Stimulated activated CD4-positive, alpha-beta T cell treated with anti-CD3 and anti-CD28 coated beads, TNF-alpha, amount 100 ng/mL, for 48 hours (primary cell): ENCODE measurements at places on chromosomes 6 and 20.

GRCh38 chr6:43939281-43940070 lies 169.5 kb downstream of the VEGFA start:
- DNase-seq = no peak

GRCh38 chr6:119384444-119384843 lies 34.9 kb upstream of the MAN1A1 start:
- DNase-seq = no peak

- DNase-seq = no peak
Observed at GRCh38 chr6:43757966-43758616, 11.9 kb upstream of the VEGFA start.

GRCh38 chr6:105859457-105859856 lies 226.7 kb upstream of the PRDM1 start:
- no peak for DNase-seq

- DNase-seq = no peak
Observed at GRCh38 chr6:158002951-158003853, 21.5 kb downstream of the SYNJ2 start.

DNA sequence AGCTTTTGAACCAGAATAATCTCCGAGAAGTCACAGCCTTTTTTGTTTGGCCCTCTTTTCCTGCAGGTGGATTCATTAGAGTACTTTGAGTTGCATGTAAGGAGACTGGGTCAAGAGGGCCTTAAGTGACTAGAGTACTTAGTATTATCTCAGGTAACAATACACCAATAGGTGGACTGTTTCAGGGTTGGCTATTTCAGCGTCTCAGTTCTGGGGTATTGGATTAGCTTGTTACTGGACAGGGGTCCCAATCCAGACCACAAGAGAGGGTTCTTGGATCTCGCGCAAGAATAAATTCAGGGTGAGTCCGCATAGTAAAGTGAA lies 47.3 kb upstream of the SLC9A8 start:
- no peak for DNase-seq

DNA sequence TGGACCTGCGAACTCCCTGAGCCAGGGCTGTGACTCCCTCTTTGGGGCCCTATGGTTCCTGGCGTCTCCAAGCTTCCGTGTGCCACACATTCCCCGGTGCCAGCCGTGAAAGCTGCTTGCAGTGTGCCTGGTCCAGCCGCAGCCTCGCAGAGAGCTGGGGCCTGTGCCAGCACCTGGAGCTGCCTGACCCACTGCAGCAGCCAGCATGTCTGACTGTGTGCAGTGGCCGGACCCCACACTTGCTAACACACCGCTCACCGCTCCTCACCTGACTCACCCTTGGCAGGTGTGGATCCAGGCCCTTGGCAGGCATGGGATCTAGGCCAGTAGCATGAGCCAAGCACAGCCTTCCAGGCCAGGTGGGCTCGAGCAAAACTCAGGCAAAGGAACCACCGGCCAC lies 227.5 kb downstream of the OTOR start:
- no peak for DNase-seq

DNA sequence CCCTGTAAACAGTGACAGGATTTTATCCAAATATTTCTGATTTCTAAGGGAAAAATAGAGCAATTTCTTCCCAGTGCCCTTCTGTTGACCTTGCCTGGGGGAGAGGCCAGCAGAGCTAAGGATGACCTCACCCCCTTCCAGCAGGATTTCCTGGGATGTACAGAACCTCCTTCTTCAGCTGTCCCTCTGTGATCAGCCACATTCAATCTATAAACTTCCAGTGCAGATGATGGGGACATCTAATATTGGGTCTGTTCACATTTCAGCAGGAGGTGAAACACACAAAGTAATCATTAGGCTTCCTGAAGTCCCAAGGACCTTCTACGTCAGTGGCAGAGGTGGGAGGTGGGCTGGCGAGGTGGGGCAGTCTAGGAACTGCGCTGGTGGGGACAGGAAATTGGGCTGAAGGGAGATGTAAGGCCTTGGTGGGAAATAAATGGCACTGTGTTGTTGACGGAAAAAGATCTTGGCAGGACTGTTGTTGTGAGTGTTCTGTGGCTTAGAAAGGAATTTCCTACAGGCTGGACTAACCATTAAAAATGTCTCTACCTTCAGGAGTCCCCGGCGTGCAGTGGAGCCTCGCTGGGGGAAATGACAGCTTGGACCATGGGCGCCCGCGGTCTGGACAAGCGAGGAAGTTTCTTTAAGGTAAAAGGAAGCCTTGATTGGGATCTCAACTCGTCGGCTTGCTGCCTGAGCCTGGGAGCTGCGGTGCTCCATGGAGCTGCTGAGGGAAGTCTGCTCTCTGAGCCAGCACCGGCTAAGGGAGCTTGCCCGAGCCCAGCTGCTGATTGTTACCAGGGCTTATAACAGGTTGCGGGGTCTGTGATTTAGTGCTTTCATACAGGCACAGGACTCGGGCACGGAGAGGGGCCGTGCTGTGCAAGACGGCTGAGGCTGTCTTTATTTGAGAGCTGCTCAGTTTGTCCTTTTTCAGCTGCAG lies 127.9 kb upstream of the NAA20 start:
- no peak for DNase-seq

GRCh38 chr6:81894788-81895271 lies 142.3 kb upstream of the TENT5A start:
- no peak for DNase-seq
